ENCODE measurements at places on chromosomes 7 and 10.
A peak's percentile ranks its signal among the peaks of the same experiment; 100 is the strongest.

DNA sequence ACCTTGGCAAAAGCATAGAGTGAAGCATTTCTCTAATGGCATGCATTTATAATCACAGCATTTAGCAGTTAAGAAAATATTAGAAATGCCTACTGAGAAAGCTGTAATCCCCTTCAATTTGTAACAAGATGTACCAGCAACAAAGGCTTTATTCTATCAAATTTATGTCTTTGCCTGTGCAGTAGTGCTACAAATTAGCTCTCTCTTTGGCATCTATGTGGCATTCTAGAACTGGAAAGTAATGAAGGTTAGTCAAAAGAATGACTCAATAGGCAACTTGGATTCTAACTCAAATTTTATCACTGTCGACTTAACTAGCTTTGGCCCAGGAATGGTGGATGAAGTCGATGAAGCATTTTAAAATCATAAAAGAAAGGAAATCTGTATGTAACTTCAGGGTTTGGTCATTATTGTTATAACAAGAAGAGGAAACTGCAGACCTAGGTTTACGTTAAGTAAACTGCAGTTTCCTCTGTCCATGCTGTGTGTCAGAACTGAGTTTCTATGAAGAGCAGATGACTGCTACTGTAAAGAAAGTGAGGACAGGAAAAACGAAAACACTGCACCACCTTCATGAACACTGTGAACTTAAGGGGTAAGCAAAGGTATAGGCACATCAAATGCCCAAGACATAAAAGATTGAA lies 140.0 kb downstream of the RAPGEF5 start:
- no peak for DNase-seq

GRCh38 chr10:102418622-102419268 lies at the start of gene PSD:
PSD (minus strand) TSS chr10:102418785; CDS start chr10:102417038, 1,747 bp downstream.
- no peak for DNase-seq

DNA sequence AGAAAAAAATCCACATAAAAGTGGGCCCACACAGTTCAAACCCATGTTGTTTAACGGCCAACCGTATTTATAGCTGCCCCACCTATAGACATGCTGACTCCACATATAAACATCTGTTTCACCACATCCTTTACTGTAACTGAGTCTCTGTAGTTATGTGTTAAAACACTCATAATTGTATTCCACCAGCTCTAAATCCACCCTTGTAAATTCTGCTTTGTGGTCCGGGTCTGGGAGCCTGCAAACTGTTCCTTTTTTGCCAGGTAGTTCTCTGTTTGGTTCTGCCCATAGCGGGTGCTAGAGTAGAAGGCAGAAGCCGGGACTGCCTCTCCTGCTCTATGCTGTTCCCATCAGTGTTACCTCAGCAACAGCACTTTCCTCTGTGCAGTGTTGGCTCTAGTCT lies 20.2 kb upstream of the FHIP2A start:
- DNase-seq, result peak; percentile 36

- no peak for DNase-seq
These were observed 68.0 kb downstream of the CXCL12 start for GRCh38 chr10:44316922-44317215.

DNA sequence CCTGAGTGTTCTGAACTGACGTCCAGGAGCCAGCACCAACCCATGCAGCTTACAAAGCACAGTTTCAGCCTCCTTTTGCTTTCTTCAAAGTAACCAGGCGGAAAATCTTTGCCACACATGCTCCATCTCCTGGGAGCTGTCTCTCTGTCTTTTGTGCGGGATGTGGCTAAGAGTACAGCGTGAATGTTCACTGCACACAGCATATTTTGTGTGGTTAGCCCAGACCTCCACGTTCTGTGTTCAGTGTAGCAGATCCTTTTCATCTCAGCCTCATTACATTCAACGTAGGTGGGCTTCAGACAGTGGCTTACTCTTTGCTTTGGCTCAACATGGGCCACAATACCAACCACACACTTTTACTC lies 200.8 kb downstream of the TNS3 start:
- no peak for DNase-seq

GRCh38 chr7:100374601-100375000 lies 1.3 kb downstream of the PILRA start:
- DNase-seq, result no peak

GRCh38 chr10:118800920-118801319 lies 46.1 kb upstream of the CACUL1 start:
- DNase-seq, result peak; percentile 7

- no peak for DNase-seq
These were observed 271.9 kb downstream of the ADARB2 start for GRCh38 chr10:1465418-1465911.

DNA sequence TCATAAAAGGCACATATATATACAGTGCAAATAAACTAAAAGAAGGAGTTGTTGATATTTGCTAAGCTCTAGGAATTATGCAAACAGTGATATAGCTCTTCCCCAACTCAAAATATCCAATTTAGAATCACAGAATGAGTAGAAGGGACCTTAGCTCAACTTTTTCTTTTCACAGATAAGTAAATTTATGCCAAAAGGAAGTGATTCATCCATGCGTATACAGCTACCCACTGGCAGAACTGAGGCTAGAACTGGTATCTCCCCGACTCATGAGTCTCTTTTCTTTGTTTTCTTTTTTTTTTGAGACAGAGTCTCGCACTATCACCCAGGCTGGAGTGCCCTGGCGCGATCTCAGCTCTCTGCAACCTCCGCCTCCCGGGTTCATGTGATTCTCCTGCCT lies 54.2 kb upstream of the SVIL start:
- peak; percentile 45 for DNase-seq

- no peak for DNase-seq
These were observed 11.2 kb downstream of the GATA3 start for GRCh38 chr10:8065651-8066050.

DNA sequence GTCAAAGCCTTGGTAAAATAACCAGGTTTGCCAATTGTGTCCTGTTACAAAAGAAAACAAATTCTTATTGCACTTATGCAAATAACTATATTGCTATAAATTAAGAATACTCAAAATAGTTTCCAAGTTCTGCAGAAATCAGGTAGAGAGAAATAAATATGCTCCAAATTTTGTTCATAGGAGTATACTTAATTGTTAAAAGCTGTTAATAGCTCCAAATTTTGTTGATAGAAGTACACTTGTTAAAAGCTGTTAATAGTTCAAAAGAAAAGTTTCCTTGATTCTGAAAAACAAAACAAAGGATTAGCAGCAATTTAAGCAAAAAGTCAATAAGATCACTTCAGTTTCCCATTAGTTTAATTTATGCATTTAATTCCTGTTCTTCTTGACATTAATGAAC lies 46.4 kb upstream of the ZNF138 start:
- DNase-seq, result no peak

- DNase-seq, result no peak
These were observed 175.3 kb upstream of the KLF14 start for GRCh38 chr7:130909161-130909836.

DNA sequence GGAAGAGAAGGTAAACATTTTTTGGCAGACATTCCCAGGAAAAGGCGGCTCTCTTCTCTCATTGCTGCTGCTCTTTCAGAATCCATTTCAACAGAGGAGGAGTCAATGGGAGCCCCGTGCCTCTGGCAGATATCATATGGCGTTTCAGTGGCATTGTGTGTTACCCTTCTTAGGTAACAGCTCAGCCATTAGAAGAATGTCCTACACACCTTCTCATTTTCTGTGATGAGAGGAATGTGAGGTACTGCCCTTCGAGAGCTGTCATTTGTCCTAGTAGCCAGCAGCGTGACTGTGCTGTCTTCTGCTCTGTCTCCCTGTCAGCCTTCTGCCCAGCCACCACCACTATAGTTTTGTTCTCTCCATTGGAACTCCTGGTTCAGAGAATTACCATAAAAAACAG lies 102.4 kb downstream of the EGFR start:
- DNase-seq, result no peak

- no peak for DNase-seq
These were observed 79.8 kb upstream of the IFRD1 start for GRCh38 chr7:112370436-112370835.

- no peak for DNase-seq
These were observed 62.9 kb upstream of the MXI1 start for GRCh38 chr10:110144507-110144906.

DNA sequence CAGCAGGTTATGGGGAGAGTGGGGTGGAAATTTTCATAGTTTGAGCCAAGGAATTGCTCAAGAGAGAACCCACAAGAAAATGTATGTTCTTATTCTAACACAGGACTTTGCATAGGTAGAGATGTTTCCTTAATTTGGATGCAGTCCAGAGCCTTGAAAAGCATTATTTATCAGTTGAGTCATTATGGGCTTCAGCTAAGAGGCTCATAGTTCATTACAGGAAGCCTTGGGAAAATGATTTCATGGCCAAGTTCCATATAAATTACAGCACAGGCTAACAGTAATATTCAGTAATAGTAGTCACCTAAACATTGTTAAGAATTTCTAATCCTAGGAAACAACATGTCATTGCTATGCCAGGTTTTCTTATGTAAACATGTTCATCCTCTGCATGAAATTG lies 131.1 kb upstream of the PTPRZ1 start:
- DNase-seq, result no peak

- no peak for DNase-seq
These were observed 20.6 kb upstream of the TBXAS1 start for GRCh38 chr7:139808427-139808826.

DNA sequence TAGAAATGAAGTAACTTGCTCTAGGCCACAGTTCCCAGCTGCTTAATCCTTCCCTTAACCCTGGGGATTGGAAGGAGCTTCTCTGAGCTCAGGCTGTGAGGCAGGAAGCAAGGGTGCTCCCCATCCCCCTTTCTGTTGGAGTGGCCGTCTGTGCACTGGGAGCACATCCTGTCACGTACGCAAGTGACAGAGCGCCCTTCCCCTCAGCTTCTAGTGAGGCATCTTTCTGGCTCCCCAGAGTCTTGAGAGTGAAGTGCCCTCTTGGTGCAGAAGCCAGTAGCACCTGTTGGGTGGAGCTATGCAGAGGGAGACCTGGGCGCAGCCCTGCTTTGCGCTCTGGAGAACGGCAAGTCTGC lies 47.8 kb downstream of the SHH start:
- peak; percentile 21 for DNase-seq

DNA sequence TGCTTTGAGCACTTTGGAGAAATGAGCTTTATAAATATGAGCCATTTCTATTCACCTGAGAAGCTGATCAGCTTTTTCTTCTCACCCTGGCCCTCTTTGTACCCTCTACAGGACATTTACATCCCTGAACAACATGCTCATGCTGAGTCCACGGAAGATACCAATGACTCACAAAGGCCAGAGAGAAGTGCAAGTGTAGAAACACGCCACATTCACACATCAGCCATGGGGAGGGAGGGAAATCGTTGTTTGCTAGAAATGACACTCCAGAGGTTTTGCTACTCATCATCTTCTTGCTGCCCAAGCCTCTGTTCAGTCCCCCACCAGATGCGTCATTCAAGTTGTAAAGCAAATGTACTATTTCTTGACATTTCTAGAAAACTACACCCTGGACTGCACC lies 2.8 kb upstream of the UCN3 start:
- DNase-seq, result no peak

DNA sequence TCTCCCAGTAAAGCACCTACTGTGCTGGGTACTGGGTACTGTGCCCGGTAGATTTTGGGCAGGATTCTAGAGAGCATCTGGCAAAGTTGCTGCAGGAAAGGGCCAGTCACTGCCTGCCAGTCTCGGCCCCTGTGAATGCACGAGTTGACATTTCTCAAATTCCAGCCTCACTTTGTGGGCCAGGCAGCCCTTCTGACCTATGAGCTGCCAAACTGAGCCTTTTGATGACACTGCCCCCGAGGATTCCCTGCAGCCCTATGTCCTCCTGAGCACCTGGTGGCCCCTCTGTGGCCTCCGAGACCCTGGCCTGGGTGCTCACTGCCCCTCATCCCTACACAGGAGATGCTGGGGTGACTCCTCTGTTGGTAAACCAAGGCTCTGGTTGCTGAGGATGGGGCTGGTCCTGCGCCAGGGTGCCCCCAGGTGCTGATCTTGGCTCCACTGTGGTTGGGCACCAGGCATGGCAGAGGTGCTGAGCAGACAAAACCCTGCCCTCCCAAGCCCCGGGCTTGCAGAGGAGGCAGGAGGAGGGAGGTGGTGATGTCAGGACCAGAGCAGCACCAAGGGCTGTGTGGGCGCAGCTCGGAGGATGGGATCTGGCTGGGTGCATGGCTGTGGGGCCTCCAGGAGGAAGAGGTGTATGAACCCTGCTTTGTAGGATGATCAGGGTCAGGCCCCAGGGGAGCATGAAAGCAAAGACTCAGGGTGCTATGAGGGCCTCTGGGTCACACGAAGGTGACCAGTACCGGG lies 16.2 kb downstream of the LHPP start:
- no peak for DNase-seq

DNA sequence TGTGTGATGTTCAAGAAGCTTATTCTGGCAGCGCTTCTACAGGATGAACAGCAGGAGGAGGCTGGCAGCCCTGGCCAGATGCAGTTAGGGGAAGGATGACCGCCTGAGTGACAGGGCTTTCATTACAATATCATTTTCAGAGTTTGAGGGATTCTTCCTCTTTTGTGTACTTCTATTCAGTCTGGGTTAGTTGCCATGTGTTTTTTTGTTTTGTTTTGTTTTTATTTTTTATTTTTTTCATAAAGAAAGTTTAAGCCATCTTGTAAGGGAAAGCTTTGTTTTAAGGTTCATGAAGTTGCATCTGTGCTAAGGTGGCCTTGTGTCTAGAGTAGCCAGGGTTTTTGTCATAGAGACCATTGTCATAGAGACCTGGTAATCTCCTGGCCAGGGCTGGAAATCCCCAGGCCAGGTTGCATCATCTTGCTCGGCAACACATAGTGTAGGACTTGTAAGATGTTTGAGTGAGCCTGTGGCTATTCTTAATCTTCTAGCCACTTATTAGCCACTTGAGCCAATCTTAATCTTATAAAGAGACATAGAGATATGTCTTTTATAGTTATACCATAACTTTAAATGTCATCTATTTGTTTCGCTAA lies 230.5 kb upstream of the TMEM229A start:
- DNase-seq, result no peak

GRCh38 chr10:105974803-105975456 lies 1189.6 kb downstream of the SORCS1 start:
- no peak for DNase-seq

- no peak for DNase-seq
These were observed 221.3 kb upstream of the ZMIZ1 start for GRCh38 chr10:78847485-78847884.

DNA sequence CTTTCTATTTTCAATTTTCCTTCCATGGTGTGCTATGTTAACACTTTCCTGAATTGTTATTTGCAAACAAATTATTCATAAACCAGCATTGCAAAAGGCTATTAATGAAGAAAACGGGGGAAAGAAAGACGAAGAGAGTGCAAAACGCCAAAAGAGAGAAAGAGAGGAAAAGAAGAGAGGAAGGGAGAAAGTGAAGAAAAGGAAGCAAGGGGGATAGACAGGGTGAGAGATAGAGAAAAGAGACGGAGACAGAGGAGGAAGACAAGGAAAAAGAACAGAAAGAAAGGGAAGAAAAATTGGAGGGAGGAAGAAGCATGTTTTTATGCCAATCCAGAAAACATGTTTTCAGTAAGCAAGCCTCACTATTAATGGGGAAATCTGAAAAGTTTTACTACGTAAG lies 310.6 kb downstream of the TFEC start:
- no peak for DNase-seq
